ENCODE measurements at places on chromosomes 3 and 15.

DNA sequence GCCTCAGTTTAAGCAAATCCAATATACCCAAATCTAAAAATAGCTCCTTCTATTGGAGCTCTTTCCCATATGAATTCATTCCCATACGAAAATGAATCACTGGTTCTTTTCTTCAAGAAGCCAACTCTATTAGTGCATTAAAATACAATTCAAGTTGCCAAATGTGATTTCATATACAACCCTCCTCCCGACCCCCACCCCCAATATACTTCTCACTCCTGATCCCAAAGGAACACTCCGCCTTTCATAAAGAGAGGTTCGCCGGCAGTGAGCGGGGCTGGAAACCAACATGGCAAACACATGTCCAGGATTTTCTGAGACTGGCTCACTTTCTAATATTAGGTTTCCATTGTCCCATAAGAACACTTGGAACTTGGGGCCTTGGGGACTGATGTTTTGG lies 48.5 kb downstream of the MAGEF1 start:
- no peak for DNase-seq

- no peak for DNase-seq
Measured at GRCh38 chr15:25236861-25237155, 202.0 kb downstream of the UBE3A start.

- no peak for DNase-seq
Measured at GRCh38 chr3:34178415-34178814, 380.0 kb downstream of the PDCD6IP start.

DNA sequence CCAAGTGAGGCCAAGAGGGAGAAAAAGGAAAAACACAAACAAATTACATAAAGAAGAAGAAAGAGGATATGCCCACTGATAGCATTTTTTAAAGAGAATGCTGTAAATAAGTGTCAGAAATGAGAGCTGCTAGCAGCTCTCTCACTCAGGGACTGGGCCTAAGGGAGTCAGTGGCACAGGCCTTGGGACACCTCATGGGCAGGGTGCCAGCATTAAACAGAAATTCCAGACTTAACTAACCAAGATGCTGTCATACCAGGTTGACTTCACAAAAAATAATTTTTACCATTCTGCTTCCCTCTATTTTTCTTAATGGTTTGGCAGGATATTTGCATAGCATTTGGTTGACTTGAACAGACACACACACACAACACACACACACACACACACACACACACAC lies 92.3 kb upstream of the ADAMTSL3 start:
- no peak for DNase-seq

DNA sequence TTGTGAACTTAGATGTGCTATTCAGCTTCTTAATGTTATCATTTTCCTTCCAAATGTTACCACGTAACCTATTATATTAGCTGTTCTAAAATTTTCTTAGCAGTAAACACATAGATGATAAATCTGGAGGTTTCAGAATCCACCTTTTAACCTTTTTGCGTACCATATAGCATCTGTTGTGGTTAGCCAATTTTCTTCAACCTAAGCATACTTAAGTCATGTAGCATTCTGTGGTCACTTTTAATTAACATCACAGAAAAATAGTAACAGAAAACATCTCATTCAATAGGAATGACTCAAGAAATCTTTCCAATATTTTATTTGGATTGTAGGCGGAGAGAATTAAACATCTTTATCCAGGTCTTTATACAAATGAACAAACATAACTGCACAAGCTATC lies 1465.3 kb upstream of the GBE1 start:
- DNase-seq = no peak

DNA sequence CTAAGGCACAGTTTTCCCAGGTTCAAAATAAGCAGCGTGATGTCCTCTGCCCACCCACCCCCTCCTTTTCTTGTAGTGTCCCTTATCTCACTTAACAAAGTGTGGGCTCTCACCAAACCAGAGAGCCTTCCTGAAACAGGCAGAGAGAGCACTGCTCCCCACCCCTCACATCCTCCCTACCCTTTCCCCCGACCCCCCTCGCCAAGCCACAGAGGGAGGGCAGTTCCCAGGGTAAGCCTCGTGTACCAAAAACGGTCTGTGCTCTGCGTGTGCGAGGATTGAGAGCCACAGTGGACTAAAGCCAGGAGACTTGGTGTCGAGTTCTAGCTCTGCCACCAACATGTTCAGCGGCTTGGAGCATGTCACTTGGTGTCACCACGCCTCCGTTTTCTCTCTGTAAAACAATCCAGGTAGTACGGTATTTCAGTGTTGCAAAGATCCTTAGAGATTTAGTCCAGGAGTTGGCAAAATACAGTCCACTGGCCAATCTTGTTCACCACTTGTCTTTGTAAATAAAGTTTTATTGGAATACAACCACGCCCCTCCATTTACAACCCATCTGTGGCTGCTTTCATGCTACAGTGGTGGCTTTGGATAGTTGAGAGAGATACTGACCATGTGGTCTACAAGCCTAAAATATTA lies 249.9 kb downstream of the OPA1 start:
- no peak for DNase-seq

DNA sequence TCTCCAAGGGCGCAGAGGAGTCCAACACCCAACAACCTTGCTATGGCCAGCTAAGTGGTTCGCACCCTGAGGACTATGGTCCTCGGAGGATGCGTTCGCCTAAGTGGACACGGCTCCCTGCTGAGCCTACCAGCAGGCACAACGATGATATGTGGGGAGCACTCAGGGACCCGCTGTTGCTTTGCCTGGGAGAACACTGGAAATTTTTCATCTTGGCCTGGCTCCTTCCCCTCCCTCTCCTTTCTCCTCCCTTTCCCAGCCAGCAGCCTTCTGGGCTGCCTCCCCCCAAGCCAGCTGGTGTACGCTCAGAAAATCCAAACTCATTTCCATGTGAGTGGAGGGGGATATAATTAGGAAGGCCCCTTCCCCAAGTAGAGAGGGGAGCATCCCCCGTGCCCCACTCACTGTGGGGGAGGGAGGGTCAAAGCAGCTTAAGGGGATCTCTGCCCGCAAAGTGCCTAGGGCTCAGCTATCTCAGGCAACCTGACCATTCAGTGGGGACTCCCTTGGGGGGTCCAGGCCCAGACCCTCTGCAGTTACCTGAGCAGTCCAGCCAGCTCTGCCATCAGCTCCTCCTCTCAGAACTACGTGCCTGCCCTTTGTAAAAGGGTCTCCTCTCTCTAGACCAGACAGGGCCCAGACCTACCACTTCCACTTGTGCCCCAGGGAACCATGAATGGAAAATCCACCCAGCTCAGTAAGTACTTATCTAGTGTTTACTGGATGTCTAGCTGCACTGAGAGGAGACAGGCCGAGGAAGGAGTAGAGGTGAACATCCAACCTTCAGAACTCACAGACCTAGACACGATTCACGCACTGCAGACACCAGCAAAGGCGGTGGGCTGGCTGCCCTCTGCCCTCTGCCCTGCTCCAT lies 742 bp upstream of the SEMA7A start:
- DNase-seq = no peak

DNA sequence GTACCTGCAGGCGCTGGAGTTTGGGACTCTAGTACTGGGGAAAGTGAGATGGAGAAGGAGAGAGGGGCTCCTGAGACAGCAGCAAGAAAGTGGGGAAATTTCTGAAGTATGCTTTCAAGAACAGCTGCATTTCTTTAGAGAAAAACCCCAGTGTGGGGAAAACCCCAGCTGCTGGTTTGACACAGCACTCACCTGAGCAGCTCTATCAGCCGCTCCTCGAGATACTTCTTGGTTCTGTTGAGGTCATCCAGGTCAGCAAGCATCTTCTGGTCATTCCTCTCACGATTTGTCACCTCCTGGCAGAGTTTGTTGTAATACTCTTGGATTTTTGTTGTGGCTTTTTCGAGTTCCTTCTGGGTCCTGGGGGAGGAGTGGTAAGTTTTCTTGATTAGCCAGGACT lies 18.8 kb downstream of the CXCR6 start:
- no peak for DNase-seq

DNA sequence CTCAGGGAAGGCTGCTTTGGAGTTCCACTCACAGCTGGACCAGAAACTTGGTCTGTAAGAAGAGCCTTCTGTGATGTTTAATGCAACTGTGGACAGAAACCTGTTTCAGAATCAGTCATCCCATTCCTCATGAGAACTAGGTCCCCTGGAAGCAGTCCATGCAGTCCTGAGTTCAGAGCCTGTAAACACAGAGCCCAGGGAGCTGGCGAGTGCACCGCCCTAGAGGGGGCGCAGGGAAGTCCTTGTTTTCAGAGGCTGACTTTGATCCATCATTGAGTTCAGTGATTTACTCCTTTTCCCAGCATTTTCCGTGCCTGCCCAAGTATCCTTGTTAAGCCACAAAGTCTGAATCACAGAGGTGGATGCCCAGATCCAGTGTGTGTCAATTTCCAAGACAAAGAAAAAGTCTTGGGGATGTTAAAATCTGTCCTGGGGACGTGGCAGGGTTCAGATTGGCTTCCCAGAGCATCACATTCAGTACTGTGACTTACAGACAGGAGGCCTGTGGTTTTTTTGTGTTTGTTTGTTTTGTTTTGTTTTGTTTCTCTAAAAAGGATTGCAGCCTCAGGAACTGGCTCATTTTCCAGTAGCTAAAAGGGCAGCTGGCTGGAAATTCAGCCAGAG lies 9.8 kb upstream of the TXNRD3 start:
- no peak for DNase-seq

DNA sequence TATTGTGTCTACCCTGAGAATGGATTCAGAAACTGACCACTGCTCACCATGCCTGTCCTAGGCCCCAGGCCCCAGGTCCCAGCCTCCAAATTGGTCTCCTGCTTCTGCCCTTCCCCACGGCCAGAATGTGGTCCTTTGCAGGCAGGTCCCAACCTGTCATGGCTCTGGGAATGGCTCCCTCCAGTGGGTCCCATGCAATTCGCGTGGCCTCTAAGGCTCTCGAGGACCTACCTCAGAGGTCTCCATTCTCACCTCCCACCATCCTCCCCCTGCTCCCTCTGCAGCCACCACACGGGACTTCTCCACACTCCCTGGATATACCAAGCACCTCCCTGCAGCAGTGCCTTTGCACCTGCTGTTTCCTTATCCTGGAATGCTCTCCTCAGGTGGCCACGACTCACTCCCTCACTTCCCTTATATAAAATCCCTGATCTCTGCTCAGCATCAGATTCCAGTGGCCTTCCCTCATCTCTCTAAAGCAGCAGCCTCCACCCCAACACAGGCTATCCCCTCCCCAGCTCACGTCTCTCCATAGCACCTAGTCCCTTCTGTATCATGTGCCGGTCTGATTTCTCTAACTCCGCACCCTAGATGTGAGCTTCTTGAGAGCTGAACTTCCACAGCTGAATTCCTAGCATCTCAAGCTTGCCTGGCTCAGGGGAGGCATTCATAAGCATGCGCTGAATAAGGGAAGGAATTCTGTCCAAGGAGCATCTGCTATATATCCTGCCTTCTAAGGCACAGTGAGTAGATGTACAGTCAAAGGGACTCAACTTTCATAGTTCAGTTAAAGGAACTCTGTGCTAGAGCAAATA lies 56.9 kb downstream of the ARRDC4 start:
- DNase-seq = no peak

DNA sequence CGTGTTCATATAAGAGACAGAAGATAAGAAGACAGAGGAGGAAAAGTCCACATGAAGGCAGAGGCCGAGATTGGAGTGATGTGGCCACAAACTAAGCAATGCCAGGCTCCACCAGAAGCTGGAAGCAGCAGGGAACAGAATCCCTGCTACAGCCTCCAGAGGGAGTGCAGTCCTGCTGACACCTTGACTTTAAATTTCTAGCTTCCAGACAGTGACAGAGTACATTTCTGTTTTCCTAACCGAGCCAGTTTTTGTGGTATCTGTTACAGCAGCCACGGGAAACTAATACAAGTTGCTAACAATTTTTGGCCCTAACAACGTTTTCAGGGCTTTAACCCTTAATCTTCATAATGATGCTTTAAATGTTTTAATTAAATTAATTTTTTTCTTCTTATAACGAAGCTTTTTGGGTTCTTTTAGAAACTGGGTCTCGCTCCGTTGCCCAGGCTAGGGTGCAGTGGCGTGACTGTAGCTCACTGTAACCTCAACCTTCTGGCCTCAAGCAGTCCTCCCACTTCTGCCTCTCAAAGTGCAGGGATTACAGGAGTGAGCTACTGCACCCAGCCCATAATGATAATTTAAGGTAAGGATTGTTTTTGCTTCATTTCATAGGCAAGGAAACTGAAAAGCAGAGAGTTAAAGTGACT lies 202.3 kb upstream of the PROK2 start:
- no peak for DNase-seq

DNA sequence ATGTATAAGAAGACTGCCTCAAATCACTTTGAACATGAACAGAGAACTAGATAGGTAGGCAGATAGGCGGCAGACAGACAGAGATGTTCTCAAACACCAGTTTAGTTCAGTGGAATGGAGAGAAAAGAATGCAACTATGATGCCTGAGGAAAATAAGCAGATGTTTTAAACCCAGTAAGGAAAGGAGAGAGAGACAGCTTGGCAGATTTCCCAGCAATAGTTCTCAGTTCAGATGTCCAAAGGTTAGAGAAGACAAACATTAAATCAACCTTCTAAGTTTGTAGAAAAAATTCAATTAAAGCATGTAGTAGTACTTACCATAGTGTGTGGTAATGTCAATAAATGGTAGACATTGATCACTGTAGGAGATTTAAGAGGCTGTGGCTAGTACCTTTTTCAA lies 209.6 kb upstream of the PFN2 start:
- no peak for DNase-seq

GRCh38 chr3:59302442-59302841 lies 252.6 kb upstream of the CFAP20DC start:
- no peak for DNase-seq

- no peak for DNase-seq
Measured at GRCh38 chr15:61764981-61765380, 295.3 kb downstream of the VPS13C start.

DNA sequence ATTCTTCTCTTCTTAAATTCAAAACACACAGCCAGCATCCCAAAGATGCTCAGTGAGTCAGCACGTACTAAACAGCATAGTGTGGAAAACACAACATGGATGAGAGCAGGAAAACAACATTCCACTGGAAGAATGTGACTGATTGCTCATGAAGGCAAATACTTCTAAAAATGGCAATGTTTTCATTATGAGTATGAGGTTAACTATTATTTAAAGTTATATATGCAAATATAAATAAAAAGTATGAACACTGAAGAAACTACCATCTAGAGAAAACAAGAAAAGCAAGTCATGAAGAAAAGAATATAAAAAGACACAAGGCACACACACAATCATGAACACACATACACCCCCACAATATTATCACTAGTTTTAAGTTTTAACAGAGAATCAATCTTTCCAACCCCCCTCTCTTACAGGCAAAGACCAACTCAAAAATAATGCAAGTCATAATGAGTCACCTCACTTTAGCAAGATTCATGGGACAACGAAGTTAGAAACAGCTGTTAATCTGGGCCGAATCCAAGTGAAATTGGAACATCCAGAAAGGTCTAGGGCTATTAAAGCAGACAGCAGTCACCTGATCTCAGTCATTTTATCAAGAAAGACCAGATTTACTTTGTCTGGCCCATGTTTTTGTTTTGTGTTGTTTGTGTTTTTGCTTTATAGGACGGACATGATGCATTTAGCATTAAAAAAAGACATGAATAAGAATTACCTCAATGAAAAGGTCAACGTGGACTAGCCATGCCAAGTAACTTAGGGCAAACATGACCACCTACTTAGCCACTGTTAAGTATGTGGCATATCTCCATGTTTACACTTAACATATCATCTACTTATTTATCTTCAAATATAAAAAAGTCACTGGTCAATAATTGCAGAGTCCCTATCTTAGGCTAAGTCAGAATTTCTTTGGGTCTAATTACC lies 18.1 kb downstream of the GBE1 start:
- no peak for DNase-seq
